HT1080 (cell line): ENCODE measurements at places on chromosomes 16 and 17. TPM values are rescaled to one million over a fixed set of nuclear protein-coding genes. Genes with fewer than 3 reads are reported as not detected.

The RASL10B gene
- 6.8 and 7.6 TPM in 2 replicates for total RNA-seq

The RUNDC3A gene
- total RNA-seq, result 0.31 and 1.9 TPM in 2 replicates

DNA sequence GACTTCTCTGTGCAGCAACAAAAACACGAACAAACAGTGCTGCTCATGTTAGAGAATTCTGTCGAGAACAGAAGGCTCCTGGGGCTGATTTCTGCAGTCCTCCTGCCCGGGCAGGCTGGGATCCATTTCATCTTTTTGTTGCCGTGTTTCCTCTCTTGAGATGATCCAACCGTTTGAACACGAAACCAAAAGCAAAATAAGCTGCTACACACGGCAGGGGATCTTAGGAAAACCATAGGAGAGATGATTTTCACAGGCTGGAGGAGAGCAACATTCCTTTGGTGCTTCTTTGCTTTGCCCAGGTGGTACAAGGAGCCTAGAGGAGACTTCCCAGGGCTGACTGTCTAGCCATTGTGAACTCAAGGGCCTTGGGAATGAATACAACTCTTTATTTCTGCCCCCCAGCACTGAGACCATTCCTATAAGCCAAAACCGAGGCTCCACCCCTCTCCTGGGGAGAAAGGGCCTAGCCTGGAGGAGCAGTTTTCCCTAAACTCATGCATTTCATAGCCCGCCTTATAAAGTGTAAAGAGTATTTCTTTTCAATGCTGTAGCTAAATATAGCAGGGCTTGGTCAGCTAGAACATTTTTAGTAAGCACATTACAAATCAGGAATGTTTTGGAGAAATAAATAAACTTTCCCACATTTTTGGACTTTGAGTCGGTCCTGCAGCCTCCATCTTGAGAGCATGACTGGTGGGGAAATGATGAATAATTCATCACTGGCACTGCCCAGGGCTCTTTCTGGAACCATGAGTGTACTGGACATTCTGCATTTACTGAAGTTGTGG lies 7.7 kb downstream of the FOXL1 start:
- DNase-seq, result peak; percentile 47

GRCh38 chr16:81478876-81479511 lies 34.4 kb downstream of the CMIP start:
- no peak for DNase-seq

- no peak for DNase-seq
Observed at GRCh38 chr17:79252886-79253285, 178.3 kb downstream of the ENGASE start.

GRCh38 chr17:12077773-12078172 lies 57.1 kb downstream of the MAP2K4 start:
- no peak for DNase-seq

GRCh38 chr17:45834471-45835396 lies 9.9 kb upstream of the SPPL2C start:
- peak; percentile 26 for DNase-seq

GRCh38 chr17:45667591-45668171 lies 116.4 kb upstream of the CRHR1 start:
- no peak for DNase-seq

DNA sequence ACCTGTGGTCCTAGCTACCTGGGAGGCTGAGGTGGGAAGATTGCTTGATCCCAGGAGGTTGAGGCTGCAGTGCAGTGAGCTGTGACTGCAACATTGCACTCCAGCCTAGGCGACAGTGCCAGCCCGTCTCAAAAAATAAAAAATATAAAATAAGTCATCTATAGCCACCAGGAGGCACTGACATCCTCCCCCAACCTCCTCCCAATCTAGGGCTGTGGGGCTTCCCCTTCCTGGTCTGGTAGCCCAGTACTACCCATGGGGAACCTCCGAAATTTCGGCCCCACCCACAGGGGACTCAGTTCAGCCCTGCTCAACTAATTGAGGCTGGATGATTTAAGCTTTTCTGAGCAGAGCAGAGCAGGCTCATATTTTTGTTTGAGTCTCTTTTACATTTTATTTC lies 3.2 kb downstream of the ZSCAN10 start:
- no peak for DNase-seq

GRCh38 chr16:16073001-16073545 lies 123.7 kb downstream of the ABCC1 start:
- no peak for DNase-seq
